ENCODE measurements at places on chromosomes 1 and 21.

DNA sequence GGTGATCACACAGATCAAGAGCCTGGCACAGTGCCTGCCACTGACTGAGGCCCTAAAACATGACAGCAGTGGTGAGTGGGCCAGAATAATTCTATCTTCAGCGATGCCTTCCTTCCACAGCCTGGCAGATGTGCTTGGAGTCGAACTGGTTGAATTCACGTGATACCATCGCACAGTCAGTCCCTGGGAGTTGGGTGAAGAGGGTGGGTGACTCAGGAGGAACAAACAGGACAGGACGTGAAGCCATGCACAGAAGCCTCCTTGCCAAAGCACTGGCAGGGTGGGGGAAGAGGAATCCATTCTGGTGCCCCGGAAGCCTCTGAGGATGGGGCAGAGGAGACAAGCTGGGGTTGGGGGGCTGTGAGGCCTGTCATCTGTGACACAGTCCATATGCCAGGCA, 80.3 kb upstream of the WNT4 start:
- DNase-seq, result no peak

DNA sequence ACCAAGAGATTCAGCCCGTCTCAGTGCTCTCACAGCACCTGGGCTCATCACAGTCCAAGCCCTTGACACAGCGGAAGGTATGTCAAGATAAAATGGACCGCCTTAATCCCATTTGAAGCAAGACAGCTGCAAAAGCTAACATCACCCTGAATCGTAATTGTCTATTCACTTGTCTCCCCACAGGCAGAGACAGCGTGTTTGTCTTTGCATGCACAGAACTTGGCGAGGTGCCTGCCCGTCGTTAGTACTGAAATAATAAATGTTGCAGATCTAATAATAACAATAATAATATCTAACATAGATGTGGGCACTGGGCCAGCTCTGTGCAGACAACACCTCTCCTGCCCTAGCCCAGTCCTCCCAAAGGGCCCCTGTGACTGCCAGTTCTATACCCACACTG, 271.7 kb downstream of the NPHP4 start:
- no peak for DNase-seq

GRCh38 chr1:147781056-147781471, 20.7 kb upstream of the GJA5 start:
- DNase-seq, result no peak

- DNase-seq, result no peak
Observed at GRCh38 chr1:66298464-66298863, 235.5 kb upstream of the SGIP1 start.

DNA sequence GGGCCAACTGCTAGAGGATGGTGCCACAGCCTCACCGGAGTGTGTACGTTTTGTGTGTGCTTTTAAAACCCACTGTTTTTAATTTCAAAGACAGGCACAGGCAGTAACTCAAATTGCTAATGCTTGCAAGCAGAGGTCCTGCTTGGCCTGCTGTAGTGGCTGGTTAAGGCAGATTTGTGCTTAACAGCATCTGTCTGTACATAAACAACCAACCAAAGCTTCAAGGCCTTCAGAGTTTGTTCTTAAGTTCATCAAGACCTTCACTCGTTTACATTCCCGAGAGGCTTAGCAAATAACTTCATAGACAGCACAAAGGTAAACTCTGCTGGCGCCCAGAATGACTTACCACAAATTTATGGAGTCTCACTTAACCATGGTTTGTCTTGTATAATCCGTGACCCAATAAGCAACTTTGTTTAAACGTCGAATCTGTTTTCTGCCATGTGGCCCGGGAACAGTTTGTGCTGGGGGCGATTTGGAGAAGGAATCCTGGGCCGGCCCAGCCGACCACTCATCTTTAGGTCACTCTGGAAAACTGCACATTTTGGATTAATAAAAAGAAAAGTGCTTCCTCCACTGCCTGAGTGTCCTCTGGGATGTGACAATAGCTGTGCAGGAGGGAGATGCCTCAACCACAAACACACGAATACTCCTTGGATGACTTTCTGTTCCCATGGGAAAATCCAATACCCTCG, 58.1 kb downstream of the CAPZB start:
- DNase-seq, result no peak

DNA sequence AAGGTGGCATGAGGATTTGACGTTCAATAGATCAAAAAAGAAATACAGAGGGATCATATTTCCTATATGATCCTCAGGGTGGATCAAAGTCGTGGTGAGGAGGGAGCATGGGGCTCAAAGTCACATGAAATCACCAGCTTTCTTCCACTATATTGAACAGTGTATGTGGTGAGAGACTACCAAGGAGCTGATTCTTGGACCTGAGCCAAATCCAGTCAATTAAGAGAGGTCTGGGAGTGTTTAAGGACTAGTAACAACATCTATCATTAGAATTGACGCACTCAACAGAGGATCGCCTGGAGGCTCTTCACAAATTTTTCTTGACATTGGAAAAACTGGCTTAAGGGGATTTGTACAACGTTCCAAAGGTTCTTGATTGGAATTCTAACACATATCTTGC, 267.7 kb upstream of the PROX1 start:
- no peak for DNase-seq

DNA sequence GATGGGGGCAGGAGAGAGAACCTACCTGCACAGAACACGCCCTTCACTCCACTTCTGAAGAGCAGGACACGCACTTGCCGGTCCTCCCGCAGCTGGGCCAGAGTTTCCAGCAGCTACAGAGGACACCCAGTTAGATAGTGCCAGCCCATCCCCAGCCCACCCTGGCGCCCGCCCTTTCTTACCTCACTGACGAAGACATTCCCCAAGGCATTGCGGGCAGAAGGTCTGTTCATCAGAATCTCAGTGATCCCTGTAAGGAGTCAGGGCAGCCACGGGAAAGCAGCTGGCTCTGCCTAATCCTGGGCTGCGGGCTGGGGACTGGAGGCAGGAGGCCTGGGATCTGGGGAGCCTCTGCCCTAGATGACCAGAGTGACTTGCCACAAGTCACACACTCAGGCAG, 10.0 kb downstream of the ECHDC2 start:
- DNase-seq, result no peak

- DNase-seq, result no peak
Observed at GRCh38 chr1:36148821-36149236, 457 bp downstream of the TRAPPC3 start.

DNA sequence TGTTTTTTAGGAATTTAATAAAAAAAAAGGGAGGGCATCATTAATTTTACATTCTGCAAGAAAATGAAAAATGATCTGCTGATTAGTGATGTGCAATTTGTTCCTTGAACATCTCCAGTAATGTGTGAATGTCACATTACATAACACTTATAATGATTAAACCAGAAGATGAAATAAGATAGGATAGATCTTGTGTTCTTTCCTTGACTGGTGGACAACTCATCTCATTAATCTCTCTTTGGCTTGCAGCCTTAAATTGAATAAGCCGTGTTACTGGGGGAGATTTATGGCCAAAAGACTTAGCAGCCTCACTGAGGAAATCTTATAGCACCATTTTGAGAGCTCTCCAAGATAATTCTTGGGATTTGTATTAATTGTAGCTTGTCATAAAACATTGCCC, 217.2 kb downstream of the ST6GALNAC3 start:
- no peak for DNase-seq

DNA sequence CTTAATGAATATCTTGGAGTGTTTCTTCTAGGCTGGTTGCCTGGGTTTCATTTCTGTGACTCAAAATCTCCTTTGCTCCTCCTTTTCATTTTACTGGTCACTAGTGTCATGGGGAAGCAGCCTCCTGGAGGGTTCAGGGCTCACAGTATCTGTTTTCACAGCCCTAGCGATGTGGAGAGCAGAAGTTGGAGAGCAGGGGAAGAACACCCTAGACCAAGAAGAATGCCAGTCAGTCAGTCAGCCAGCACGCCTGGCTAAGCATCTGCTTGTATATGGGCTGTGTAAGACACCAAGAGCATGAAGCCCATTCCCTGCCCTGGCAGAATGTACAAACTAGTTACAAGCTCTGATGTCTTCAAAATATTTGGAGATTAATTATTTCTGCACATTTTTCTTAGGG, 7.9 kb downstream of the RXRG start:
- DNase-seq, result no peak

DNA sequence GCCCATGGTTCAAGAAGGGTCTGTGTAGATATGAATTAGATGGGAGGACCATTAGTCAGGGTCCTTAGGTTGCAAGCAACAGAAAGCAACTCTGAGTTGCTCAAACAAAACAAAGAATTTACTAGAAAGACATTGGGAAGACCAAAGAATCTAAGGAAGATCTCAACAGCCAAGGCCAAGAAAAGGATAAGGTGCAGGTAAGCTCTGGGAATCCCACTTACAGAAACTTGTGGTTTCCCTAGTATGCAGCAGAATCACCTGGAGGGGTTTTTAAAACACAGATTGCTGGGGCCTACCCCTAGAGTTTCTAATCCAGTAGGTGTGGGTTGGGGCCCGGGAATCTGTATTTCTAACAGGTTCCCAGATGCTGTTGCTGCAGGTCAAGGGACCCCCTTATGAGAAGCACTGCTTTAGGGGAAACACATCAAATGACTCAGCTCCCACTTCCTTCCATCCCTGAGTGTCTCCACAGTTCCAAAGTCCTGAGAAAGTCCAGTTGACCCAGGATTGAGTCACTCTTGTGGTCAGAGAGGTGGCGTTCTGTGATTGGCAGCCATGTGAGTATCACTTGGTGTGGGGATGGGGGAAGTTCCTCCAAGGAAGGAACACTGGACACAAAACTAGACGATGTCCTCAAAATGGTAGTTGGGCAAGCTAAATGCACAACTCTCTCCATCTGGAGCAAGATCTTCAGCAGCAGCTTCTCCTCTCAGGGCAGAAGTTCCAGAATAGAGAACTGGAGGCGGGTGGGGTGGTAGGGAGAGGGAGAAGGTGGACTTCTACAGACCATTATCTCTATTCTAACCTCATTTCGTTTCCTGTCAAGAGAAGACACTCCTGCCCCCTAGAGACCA, 24.2 kb upstream of the EYA3 start:
- DNase-seq, result no peak

DNA sequence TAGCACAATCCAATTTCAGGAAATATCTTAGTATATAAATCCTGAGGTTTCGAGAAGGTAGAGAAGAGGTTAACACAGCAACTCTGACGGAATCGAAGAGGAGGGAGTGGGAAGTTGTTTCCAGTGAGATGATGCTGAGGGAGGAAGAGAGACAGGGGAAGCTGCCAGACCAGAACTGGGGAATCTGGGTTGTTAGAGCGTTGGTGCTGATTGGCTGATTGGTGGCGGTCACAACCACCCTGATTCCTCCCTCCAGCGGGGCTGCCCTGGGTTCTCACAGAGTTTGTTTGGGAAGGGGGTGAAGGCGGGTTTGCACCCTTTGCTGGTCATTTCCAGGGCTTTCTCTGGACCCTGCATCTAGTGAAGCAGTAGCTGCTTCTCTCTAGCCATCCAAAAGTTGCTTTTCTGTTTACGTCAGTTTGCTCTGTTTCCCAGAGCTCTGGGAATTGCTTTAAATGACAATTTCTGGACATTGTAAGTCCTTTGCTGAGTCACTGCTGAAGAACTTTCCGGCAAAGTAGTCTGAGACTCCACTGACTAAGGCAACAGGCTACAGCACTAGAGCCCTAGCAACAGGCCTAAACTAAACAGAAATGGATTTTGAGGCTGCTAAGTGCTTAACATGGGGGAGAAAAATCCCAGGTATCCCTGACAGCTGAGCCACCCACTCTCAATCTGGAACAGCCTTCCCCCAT, 90.1 kb downstream of the TENT5C start:
- peak; percentile 28 for DNase-seq

GRCh38 chr1:94300731-94301130, 63.3 kb upstream of the ARHGAP29 start:
- DNase-seq, result no peak

GRCh38 chr1:178521241-178521640, 8.3 kb downstream of the TEX35 start:
- no peak for DNase-seq

DNA sequence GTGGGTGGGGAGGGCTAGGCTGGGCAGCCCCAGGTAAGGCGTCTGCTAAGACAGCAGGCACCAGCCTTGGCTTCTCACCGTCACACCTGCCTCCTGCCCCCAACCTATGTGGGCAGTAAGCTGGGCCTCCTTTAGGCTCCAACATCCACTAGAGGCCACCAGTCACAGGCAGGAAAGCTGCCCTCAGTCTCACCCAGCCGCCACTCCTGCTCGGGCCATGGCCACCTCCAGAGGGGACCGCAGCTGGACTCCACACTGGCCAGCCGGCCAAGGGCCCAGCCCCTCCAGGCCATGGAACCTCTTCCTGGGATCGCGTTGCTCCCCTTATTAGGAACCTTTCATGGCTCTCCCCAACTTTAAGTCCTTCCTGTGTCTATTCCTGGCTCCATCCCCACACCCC, 74.5 kb downstream of the MRPL37 start:
- DNase-seq, result no peak

GRCh38 chr21:38995071-38995669, 188.1 kb downstream of the PSMG1 start:
- DNase-seq, result no peak

- DNase-seq, result no peak
Observed at GRCh38 chr1:207314816-207315215, 6.7 kb upstream of the CD55 start.

- no peak for DNase-seq
Observed at GRCh38 chr1:41560496-41560895, 76.0 kb upstream of the EDN2 start.

- DNase-seq, result no peak
Observed at GRCh38 chr1:25815208-25816111, 4.3 kb upstream of the MTFR1L start.

GRCh38 chr1:210024996-210025395, 87.0 kb downstream of the SYT14 start:
- no peak for DNase-seq

DNA sequence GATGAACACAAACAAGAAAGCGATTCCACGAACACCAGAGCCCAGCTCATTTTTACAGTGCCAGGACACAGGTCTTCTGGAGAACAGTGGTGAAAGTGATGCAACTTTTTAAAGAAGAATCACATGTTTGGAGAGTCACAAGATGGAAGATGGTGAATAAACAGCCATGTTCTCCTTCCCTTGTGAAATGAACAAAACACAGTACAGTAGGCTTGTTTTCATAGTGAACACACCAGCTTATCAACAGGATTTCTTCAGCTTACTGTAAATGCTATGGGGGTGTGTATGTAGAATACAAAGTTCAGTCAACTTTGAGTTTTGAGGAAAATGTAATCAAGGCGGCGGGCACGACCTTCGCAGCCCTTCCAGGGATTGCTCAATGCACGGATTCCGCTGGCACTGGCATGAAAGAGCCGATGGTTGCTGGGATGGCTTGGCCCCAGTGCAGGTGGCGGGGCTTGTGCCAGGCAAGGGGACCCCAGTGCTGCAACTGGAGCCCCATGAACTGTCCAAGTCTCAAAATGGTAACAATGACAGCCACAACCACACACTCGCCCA, 9.7 kb downstream of the TMPRSS3 start:
- DNase-seq, result no peak

- DNase-seq, result no peak
Observed at GRCh38 chr1:6299557-6300165, 38.8 kb upstream of the GPR153 start.

- no peak for DNase-seq
Observed at GRCh38 chr1:31535561-31535960, 40.8 kb upstream of the TINAGL1 start.

GRCh38 chr1:70284366-70284765, 63.2 kb downstream of the SRSF11 start:
- no peak for DNase-seq

GRCh38 chr1:89755591-89755990, 65.2 kb upstream of the LRRC8D start:
- DNase-seq, result no peak

GRCh38 chr1:175390081-175390481, 197.5 kb upstream of the KIAA0040 start:
- no peak for DNase-seq

Data from fibroblast of the conjunctiva (primary cell).